ENCODE measurements at places on chromosomes 3 and 15.

GRCh38 chr3:20462723-20463122 lies 276.7 kb upstream of the SGO1 start:
- no peak for DNase-seq

DNA sequence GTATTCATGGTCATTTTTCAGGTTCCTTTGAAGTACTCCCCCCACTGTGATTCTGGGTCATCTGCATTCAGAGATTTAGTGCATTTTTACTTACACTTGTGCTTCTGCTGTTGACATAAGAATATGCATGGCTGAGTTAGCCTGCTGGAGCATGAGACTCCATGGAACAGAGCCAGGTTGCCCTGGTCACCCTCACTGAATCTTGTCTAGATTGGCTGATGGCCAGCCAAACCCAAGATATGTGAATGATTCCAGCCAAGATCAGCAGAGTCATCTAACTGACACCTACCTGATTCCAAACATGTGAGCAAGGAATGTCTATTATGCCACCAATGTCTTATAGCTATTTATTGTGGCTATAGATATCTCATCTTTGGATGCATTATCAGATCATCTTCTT lies 25.1 kb downstream of the DTWD1 start:
- peak; percentile 77 for DNase-seq

- DNase-seq = no peak
Measured at GRCh38 chr3:134432236-134432635, 53.5 kb downstream of the ANAPC13 start.

- DNase-seq = no peak
Measured at GRCh38 chr15:83643201-83643600, 10.7 kb upstream of the ADAMTSL3 start.

GRCh38 chr3:44795197-44795596 lies 33.6 kb downstream of the KIF15 start:
- DNase-seq = peak; percentile 34

DNA sequence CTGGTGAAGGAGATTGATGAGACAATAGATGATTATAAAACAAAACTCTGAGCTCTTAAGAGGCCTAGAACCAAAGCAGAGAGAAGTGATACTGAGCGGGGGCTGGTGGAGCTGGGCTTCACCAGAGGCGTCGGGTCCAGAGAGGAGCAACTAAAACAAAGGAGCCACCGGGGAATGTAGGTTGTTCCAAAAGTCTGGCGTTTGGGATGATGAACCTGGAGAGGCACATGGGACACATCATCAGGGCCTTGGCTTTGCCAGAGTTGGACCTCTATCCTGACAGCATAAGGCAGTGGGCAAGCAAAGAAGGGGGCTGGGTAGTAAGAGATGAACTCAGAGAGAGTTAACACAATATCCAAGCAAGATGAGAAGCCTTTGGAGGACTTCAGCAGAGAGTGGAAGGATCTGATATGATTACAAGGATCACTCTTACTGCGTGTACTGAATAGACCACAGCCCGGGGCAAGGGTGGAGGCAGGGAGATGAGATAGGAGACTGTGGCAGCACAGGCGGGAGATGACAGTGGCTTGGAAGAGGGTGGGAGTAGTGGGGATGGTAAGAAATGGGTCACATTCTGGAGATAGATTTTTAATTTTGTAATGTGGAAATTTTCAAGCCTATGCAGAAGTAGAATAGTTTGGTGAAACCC lies 36.0 kb upstream of the RASA2 start:
- DNase-seq = no peak

- no peak for DNase-seq
Measured at GRCh38 chr15:34365091-34365825, 1.7 kb downstream of the LPCAT4 start.

GRCh38 chr15:78976691-78977090 lies 31.8 kb upstream of the CTSH start:
- DNase-seq = no peak

DNA sequence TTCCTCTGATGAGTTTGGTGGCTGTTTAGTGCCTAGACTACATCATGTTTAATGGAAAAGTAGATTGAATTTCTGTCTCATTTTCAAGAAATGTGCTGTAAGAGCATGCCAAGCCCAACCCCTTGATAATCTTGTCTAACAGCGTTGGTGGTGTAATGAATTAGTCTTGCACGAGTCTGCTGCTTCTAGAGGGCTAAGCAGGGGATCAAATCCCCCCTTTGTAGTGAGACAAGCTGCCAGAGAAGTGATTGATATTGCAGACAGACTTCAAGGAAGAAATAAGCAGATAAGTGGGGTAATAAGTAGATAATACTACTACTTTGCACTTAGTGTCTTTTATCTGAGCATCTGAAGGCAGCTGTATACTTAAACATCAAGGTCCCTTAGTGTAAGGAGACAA lies 141.4 kb downstream of the TP63 start:
- no peak for DNase-seq

DNA sequence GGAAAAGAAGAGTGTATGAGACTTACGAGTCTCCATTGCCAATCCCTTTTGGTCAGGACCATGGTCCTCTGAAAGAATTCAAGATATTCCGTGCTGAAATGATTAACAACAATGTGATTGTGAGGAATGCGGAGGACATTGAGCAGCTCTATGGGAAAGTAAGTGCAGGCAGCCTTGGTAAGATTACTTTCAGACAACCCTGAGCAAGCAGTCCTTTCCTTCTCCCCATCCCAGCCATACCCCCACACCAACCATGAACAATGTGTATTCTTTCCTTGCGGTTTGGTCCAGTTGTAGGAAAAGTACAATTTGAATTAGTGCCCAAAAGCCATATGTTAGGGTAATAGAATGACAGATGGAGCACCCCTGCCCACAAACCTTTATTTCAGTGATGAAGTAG lies 5.6 kb downstream of the TSEN2 start:
- DNase-seq = no peak

- peak; percentile 43 for DNase-seq
Measured at GRCh38 chr15:99707473-99708270, 25.6 kb downstream of the LYSMD4 start.

- peak; percentile 17 for DNase-seq
Measured at GRCh38 chr3:193782276-193782647, 189.3 kb downstream of the OPA1 start.

DNA sequence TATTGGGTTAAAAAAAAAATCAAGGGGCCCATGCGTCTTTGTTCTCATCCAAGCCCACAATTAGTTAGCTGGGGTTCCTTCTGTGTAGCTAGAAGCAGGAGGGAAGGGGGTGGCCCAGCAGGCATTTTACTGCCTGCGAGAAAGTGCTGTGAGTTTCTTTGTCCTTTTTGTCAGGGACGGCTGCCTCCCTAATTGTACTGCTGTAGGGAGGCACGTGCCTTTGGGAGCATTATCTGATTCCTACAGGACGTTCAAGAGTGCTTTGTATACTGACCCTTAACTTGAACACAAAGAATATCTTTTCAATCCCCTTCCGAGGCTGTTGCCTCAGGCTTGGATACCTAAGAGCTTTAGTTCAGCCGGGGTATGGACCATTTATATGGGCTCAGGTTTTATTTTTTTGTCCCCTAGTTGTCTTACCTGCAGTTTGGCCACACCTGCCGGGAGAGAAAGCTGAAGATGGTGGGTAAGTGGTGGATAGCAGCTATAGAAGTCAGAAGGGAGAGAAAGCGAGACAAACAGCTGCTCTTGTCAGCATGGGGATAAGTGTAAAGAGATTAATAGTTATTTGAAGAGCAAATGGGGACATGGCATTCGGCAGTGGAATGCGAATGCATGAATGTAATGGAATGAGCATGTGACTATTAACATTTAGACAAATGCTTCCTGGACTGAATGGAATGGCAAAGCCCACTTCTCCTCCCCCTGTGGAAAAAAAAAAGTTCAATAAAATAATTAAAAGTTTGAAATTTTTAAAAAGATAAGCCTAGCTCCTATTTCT lies 175.2 kb downstream of the TP63 start:
- no peak for DNase-seq

DNA sequence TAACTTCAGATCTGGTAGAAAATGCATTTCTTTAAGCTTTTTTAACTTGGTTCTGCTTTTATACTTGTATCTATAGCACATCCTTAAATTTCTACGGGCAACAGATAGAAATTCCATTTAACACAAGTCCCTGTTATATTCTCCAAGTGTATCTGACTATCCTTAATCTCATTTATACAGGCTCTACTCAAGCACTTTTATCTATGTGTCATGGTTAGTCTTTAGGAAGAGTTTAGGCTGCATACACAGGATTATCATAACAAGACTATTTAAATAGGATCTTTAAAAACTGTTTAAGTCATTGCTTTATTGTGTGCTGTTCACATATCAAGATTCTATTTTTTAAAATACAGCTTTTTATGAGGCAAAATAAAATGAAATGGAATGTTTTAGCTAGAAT lies 52.7 kb downstream of the SETD5 start:
- DNase-seq = no peak

DNA sequence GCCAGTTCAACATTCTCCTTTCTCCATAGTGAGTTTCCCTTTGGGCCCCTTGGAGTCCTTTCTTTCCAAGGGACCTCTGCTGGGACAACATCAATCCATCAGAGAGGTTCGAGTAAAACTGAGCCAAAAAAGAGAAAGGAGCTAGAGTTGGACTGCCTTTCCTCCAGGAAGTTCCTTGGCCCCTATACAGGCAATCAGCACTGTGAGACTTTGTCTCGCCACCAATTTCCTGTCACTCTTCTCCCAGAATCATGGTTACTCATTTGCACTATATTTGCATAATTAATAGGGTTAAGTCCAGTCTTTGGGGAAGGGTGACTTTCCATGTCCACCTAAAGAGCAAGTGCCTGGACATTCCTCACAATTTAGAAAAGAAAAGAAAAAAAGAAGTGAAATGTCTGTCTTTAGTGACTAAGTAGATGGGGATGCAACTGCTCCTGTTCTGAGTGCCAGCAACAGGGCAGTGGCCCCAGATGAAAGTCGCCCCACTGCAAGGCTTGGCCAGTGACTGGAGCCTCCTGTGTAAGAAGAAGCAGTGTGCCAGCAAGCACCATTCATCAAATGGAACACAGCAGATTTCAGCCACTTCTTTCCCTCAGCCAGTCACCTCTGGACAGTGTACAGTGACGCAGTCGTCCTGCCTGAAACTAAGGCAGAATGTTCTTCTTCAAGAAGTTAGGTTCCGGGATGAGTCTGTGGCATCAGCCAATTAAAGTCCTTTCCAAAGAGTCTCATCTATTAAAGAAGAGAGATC lies 91.6 kb downstream of the FSIP1 start:
- DNase-seq = no peak

DNA sequence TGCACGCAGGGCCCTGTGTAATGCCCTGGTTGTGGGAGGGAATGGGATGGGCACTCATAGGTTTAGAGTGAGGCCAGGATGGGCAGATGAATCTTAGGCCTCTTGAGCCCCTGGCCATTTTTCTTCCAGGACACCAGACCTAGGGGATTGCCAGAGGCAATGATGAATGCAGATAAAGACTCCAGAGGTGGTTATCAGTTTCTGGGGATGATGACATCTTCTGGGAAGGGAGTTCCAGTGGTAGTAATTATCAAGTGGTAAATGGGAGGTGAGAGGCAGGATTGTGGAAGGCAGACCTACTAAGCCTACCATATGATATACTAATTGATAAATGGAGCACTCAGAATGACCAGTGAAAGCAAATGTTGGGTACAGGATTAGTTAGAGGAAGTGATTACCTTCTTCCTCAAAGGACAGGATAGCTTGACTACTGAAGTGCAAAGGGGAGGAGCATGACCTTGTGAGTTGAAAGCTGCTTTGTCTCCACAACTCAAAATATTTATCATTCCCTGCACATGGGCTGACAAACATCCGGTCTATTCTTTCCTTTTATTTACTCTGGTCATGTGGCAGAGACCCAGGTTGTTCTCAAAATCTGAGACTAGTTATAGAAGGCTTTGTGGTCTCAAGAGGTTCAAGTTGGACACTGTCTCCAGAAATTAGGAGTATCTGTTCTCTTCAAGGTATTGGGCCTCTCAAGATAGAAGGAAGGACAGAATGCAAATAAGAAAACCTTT lies 10.2 kb upstream of the MAPK6 start:
- no peak for DNase-seq

- DNase-seq = no peak
Measured at GRCh38 chr3:114615523-114616085, 321.8 kb downstream of the TIGIT start.

DNA sequence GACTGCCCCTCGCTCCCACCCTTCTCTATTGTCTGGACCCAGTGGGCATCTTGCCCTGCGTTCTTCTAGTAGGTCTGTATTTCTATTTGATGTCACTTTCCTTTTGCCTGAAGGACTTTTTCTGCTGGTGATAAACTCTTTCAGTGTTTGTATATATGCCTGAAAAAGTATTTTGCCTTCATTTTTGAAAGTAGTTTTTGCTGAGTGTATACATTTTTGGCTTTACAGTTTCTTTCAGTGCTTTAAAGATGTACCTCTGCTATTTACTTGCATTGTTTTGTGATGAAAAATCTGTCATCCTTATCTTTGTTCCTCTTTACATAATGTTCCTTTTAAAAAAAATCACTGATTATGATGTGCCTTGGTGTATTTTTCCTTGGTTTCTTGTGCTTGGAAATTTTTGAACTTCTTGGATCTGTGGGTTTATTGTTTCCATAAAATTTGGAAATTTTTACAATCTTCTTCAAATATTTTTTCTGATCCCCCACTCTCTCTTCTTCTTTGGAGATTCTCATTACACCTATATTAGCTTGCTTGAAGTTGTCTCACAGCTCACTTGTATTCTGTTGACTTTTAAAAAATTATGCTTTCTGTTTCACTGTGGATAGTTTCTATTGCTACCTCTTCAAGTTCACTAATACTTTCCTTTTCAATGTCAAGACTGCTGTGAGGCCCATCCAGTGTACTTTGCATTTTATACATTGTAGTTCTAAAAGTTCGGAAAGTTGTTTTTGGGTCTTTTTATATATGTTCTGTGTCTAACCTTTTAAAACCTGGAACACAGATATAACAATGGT lies 67.8 kb downstream of the RGMA start:
- DNase-seq = no peak

DNA sequence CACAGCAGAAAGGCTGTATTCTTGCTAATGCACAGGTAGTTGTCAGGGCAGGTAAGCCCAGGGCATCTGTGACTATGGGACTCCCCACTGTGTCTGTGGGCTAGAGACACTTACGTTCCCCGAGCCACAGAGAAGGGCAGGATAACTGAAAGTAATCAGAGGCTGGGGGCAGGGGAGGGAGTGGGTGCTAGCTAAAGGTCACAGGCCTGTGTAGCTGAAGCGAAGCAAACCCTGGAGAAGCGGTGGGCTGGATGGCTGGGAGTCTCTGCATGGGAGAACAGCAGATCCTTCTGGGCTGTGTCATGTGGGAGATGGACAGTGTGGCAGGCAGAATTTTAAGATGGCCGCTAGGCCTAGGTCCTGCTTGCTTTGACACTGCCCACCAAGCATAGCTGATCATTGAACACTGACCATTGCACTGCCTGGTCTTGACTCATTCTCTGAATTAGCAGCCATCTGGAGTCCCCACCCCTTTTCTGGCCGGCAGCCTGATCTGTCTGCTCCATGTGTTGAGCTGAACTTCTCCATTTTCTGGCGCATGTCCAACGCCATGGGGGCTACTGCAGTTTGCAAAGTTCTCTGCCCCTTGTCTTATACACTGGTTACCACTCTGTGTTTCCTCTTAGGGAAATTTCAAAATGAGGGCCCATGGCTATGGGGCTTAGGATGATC lies 110.0 kb downstream of the DGKG start:
- DNase-seq = no peak
